ENCODE measurements at places on chromosomes 4 and X. TPM values are rescaled to one million over a fixed set of nuclear protein-coding genes. Genes with fewer than 3 reads are reported as not detected.

Gene ALPK1
- polyA plus RNA-seq, result 6.0 TPM

Gene ZNF185
- polyA plus RNA-seq, result 13.1 TPM

Gene SLC34A2
- 0.05 TPM for polyA plus RNA-seq

Gene MAGED4
- 29.4 TPM for polyA plus RNA-seq

Gene PRICKLE3
- 3.6 TPM for polyA plus RNA-seq

Gene OCIAD2
- polyA plus RNA-seq, result 26.6 TPM

Gene SSX1
- not detected for polyA plus RNA-seq

Gene TEC
- 0.37 TPM for polyA plus RNA-seq

Gene RIBC1
- 0.32 TPM for polyA plus RNA-seq

Gene GAGE1
- polyA plus RNA-seq, result not detected

Gene NWD2
- polyA plus RNA-seq, result not detected

Gene TAB3
- polyA plus RNA-seq, result 12.1 TPM

Gene ITIH6
- polyA plus RNA-seq, result 0.77 TPM

Gene RHOXF2
- 0.09 TPM for polyA plus RNA-seq

Gene GLOD5
- polyA plus RNA-seq, result not detected

Gene DACH2
- 0.99 TPM for polyA plus RNA-seq

Measured in forelimb muscle (tissue), 1 donor.